ENCODE measurements at places on chromosomes 1 and 21. TPM values are rescaled to one million over a fixed set of nuclear protein-coding genes. Genes with fewer than 3 reads are reported as not detected.

Gene GNG12
- 38.8 TPM for polyA plus RNA-seq

Gene PPM1J
- 2.8 TPM for polyA plus RNA-seq

Gene RNF207
- polyA plus RNA-seq, result 68.0 TPM

Gene CELA3A
- polyA plus RNA-seq, result 2.6 TPM

Gene IFI44L
- polyA plus RNA-seq, result 0.59 TPM

Gene SLC44A3
- 7.0 TPM for polyA plus RNA-seq

Gene REN
- 0.18 TPM for polyA plus RNA-seq

Gene ANGPTL1
- 3.3 TPM for polyA plus RNA-seq

Gene PLA2G2A
- polyA plus RNA-seq, result 81.7 TPM

Gene LCE2A
- not detected for polyA plus RNA-seq

Gene CNR2
- polyA plus RNA-seq, result 0.02 TPM

Gene PRRX1
- 4.5 TPM for polyA plus RNA-seq

Gene MTMR11
- polyA plus RNA-seq, result 5.0 TPM

Gene FABP3
- 1.8 TPM for polyA plus RNA-seq

Gene MATN1
- polyA plus RNA-seq, result 0.01 TPM

Gene AMY1A
- not detected for polyA plus RNA-seq

Gene LEMD1
- polyA plus RNA-seq, result 0.81 TPM

Gene ANGPTL3
- polyA plus RNA-seq, result not detected

Gene PTGS2
- polyA plus RNA-seq, result 0.29 TPM

Gene CDK18
- polyA plus RNA-seq, result 3.5 TPM

Gene HYI
- polyA plus RNA-seq, result 22.8 TPM

Gene ENSA
- 290 TPM for polyA plus RNA-seq

Gene CFH
- polyA plus RNA-seq, result 15.7 TPM

Gene HAO2
- not detected for polyA plus RNA-seq

Gene PTTG1IP
- polyA plus RNA-seq, result 45.8 TPM

Gene CYYR1
- 4.2 TPM for polyA plus RNA-seq

Gene ICOSLG
- polyA plus RNA-seq, result 3.7 TPM

Gene TPTE
- 0.01 TPM for polyA plus RNA-seq

Gene USP21
- polyA plus RNA-seq, result 16.5 TPM

Gene FAM78B
- 0.20 TPM for polyA plus RNA-seq

Data from esophagus (tissue), 2 donors.